Left lobe of liver (tissue), 2 donors: ENCODE measurements at places on chromosomes 11 and 22. TPM values are rescaled to one million over a fixed set of nuclear protein-coding genes. Genes with fewer than 3 reads are reported as not detected.
A peak's percentile ranks its signal among the peaks of the same experiment; 100 is the strongest.

GRCh38 chr22:38959590-38959989 is 2.2 kb downstream of the APOBEC3A start:
- no peak for DNase-seq

The PDE2A gene
- 20.3 TPM for total RNA-seq

GRCh38 chr11:64245401-64245796 is 1.3 kb downstream of the PPP1R14B start:
- DNase-seq: peak; percentile 68

The OR4C46 gene
- not detected for total RNA-seq

The IFITM10 gene
- total RNA-seq: 15.7 TPM

DNA sequence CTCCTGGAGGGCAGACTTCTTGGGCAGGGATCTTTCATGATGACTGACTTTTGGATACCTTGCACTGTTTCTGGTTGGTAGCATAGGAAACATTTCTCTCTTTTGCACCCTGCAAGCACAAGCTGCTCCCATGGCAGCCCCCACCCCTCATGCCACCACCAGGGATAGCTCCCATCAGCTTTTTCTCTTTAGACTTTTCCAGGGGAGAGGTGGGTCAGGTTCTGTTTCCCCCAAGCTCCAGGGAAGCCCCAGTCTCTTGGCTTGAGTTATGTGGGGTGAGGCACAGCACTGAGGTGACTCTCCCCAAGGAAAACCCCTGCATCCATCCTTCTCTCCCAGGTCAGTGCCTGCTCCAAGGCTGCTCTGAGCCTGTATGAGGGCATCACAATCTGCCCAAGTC is 22.5 kb downstream of the LRRC32 start:
- peak; percentile 22 for DNase-seq

The SEC14L6 gene
- 0.08 TPM for total RNA-seq

The CAPN5 gene
- 78.1 TPM for total RNA-seq

The TTC36 gene
- 116 TPM for total RNA-seq

DNA sequence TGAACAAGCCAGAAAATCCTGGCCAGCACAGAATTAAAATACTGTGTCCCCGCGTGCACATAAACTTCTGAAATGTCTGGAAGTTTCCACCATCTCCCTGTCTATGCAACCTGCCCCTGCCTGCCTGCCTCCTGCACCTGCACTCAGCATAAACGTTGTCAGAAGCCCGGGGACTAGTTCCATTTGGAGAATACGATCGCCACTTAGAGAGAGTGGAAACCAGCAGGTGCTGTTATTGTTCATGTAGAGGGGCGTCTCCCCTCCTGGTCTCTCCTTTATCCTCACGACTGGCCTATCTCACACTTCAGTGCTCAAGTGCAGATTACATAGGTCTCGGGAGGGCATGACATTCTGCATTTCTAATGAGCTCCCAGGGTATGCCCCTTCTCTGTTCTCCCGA is 35.6 kb downstream of the MPPED1 start:
- no peak for DNase-seq

DNA sequence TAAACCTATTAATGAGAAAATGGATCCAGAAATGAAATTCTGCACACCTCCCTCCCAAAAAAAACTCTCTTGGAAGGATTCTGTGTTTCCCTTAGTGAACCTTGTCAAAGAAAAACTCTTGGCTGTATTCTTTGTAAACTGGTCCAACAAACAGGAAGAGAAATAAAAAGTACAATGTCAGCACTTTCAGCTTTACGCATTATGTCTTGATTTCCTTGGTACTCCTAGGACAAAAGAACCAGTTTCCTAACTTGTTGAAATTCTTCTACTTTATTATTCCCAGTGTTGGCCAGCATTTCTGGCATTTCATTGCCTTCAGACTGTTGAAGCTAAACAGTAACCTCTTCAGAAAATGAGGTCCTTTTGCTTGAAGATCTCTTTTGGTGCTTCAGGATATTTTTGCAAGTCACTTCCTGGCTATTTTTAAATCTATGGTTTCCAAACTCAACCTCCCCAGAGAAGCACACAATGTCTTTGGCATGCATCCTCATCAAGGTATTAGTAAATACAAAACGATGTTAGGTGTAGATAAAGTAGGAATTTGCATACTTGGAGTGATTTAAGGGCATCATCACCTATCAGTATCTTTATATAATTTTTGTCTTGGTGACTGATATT is 342.7 kb downstream of the AASDHPPT start:
- no peak for DNase-seq
